Gastroesophageal sphincter (tissue), 4 donors: ENCODE measurements at places on chromosomes 3 and 15. TPM values are rescaled to one million over a fixed set of nuclear protein-coding genes. Genes with fewer than 3 reads are reported as not detected.

Gene DAZL
- not detected for total RNA-seq

DNA sequence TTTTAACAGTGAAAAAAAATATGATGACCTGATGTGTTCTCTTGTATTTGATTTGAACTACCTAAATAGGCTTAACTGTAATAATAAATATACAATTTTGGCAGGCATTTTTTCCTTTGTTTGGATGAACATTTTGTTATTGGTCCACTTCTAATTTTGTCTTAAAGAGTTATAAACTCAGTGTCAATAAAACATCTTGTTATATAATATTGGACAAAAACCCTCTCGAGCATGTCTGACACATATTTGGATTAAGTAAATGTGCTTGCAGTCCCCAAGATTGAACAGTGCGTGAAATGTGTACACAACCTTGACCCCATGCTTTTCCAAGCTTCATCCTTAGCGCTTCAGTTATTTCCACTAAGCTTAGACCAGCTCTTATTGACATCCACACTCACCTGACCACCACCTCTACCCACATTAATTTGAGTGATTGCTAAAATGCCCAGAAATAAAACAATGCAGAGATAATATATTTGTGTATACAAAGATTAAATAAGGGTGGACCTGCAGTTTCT, 131.7 kb upstream of the ZBED2 start:
- no peak for ATAC-seq

- no peak for ATAC-seq
Observed at GRCh38 chr3:63875510-63875909, 11.8 kb downstream of the ATXN7 start.

- ATAC-seq = no peak
Observed at GRCh38 chr3:48951764-48952163, 33.1 kb downstream of the ARIH2 start.

- ATAC-seq = no peak
Observed at GRCh38 chr15:40354408-40355171, 3.4 kb upstream of the DISP2 start.
